ENCODE measurements at places on chromosomes 16 and 17. TPM values are rescaled to one million over a fixed set of nuclear protein-coding genes. Genes with fewer than 3 reads are reported as not detected.

GRCh38 chr17:45228763-45229539 lies 7.3 kb downstream of the FMNL1 start:
- DNase-seq, result no peak

GRCh38 chr16:54034684-54035083 lies 251.9 kb downstream of the IRX3 start:
- no peak for DNase-seq

DNA sequence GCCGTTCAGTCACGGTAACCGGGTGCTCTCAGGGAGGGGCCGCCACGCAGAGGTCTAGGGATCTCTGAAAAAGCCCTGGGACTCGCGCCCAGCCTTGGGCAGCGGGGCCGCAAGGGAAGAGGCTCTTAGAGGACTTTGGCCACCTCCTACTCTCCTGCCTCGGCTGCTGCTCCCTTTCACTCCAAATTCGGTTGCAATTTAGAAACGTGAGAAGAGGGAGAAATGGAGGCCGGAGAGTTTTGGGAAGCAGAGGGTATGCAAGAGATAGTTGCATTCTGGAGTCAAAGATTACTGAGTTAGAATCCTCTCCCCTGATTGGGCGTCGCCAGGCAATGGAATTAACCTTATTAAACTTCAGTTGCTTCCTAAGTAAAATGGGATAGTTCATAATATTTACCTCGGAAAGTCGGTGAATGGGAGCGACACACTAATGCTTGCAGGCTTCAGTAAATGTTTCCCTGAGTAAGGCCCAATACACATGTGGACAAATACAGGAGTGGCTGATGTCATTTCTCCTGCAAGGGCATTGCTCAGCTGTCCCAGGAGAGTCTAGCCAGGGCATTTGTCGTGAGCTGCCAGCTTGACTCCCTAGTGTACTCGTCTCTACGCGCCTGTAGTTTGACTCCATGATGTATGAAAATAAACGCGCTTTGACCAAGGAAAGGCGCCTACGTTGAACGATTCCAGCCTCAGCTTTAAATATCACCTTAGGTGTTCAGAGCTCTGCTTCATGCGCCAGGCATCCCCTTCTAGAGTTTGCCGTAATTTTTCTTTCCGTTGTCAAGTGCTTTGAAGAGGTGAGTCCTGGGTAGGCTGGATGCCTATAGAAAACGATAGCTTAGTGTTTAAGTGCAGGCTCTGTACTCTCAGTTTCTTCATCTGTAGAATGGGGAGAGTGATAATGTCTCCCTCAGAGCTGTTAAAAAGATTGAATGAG lies 667 bp downstream of the OGFOD1 start:
- no peak for DNase-seq

FBXO39 gene
- 0.90 TPM for total RNA-seq

KRT33B gene
- not detected for total RNA-seq

ZP2 gene
- total RNA-seq, result 0.90 TPM

TRPV2 gene
- total RNA-seq, result 6.8 TPM

SLC39A11 gene
- total RNA-seq, result 23.8 TPM

Data from urinary bladder (tissue), 4 donors.